ENCODE measurements at places on chromosomes 16 and 17.

GRCh38 chr16:55944377-55944802 is 69.2 kb upstream of the CES5A start:
- DNase-seq = peak; percentile 2

GRCh38 chr16:22191532-22192260 is 14.4 kb upstream of the EEF2K start:
- DNase-seq = no peak

DNA sequence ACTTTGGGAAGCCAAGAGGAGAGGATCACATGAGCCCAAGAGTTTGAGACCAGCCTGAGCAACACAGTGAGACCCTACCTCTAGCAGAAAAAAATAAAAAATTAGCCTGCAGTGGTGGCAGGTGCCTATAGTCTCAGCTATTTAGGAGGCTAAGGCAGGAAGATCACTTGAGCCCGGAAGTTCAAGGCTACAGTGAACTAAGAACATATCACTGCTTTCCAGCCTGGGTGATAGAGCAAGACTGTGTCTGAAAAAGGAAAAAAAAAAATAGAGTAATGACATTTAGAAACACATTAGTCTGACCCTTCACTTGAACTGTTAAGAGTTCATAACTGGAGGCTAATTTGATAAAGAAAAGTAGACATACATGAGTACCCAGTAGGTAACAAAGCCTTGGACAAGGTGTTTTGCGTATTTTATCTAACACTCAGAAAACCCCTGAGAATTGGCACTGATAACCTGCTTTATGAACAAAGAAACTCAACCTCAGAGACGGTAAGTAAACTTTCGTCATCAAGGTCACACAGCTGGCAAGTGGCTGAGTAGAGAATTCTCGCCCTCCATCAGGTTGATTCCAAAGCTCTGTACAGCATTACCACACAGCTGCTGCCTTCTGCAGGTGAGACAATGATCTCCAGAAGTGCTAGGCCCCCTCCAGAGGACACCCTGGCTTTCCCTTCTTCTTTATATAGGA is 101.1 kb downstream of the SMG6 start:
- no peak for DNase-seq

DNA sequence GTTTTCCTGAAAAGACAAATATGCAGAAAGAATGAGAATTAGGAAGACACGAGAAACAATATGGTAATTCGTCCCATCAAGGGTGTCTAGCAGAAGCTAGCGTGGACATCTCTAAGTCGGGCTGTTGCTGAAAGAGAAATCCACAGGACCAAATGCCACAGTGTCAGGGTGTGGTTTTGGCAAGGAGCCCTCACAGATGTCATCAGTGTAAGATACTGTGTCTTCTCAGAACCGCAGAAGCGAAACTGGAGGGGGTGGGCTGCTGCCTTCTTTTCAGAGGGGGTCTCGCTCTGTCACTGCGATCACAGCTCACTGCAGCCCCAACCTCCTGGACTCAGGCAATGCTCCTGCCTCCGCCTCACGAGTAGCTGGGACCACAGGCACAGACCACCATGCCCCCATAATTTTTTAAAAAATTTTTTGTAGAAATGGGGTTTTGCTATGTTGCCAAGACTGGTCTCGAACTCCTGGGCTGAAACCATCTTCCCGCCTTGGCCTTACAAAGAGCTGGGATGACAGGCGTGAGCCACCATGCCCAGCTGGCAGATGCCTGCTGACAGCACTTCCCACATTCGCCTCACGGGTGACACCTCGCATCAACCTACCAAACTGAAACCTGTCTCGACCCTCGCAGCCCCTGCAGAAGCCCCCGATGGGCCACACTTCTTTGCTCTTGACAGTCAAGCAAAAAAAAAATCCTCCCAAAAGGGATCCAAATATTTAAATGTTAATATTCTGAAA is 26.2 kb downstream of the TRAP1 start:
- no peak for DNase-seq

All from AML-193 (cell line).